Activated CD8-positive, alpha-beta memory T cell treated with anti-CD3 and anti-CD28 coated beads, Interleukin-2, amount 10 ng/mL, durations not matched to agents 7 days and 5 days (primary cell): ENCODE measurements at places on chromosomes 6 and 20.

GRCh38 chr20:10915815-10916214 lies 242.0 kb upstream of the JAG1 start:
- H3K4me3 ChIP-seq = no peak overlapping the region
- H3K4me1 ChIP-seq = no peaks in the 10 kb centered on the region
- H3K27me3 ChIP-seq = no peaks in the 10 kb centered on the region
- no peaks in the 10 kb centered on the region for H3K36me3 ChIP-seq
- DNase-seq = no peak

- peaks cover 14% of the 10 kb centered on the region for H3K36me3 ChIP-seq
- H3K27ac ChIP-seq = peak overlapping the region; percentile 40
- DNase-seq = no peak
- peaks cover 25% of the 10 kb centered on the region for H3K4me1 ChIP-seq
- H3K4me3 ChIP-seq = peak overlapping the region; percentile 71
- no peaks in the 10 kb centered on the region for H3K27me3 ChIP-seq
Measured at GRCh38 chr20:32190616-32191415, 16.7 kb downstream of the PLAGL2 start.

DNA sequence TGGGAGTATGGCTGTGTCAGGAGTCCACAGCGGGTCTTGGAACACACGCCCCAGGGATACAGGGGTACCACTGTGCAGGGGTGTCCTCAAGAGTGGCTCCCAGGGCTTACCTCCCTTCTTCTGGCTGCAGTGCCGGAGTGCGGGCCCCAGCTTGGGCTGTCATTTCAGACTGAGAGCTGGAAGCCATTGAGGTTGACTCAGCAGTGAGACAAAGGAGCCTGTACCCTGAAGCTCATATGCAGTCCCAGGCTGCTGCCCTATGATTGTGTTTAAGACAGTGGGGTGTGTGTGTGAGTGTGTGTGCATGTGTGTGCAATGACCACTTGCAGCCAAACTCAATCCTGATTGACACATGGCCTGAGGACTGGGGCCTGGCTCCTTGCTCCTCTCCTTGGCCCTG lies 167.7 kb upstream of the AFDN start:
- H3K27me3 ChIP-seq = no peaks in the 10 kb centered on the region
- no peaks in the 10 kb centered on the region for H3K36me3 ChIP-seq
- H3K4me3 ChIP-seq = no peak overlapping the region
- no peak overlapping the region for H3K27ac ChIP-seq
- no peaks in the 10 kb centered on the region for H3K4me1 ChIP-seq

GRCh38 chr20:32832664-32833063 lies 12.9 kb downstream of the MAPRE1 start:
- peaks cover 44% of the 10 kb centered on the region for H3K4me1 ChIP-seq
- peak overlapping the region; percentile 61 for H3K27ac ChIP-seq
- no peaks in the 10 kb centered on the region for H3K27me3 ChIP-seq
- H3K4me3 ChIP-seq = no peak overlapping the region
- DNase-seq = peak; percentile 70
- peaks cover 63% of the 10 kb centered on the region for H3K36me3 ChIP-seq

- H3K27ac ChIP-seq = no peak overlapping the region
- H3K4me3 ChIP-seq = no peak overlapping the region
- H3K4me1 ChIP-seq = no peaks in the 10 kb centered on the region
Measured at GRCh38 chr6:132663661-132664060, 4.7 kb upstream of the TAAR1 start.

GRCh38 chr6:127717384-127717783 lies 140.4 kb downstream of the C6orf58 start:
- H3K36me3 ChIP-seq = peaks cover 53% of the 10 kb centered on the region
- peaks cover 3% of the 10 kb centered on the region for H3K4me1 ChIP-seq
- no peak for DNase-seq
- no peaks in the 10 kb centered on the region for H3K27me3 ChIP-seq

DNA sequence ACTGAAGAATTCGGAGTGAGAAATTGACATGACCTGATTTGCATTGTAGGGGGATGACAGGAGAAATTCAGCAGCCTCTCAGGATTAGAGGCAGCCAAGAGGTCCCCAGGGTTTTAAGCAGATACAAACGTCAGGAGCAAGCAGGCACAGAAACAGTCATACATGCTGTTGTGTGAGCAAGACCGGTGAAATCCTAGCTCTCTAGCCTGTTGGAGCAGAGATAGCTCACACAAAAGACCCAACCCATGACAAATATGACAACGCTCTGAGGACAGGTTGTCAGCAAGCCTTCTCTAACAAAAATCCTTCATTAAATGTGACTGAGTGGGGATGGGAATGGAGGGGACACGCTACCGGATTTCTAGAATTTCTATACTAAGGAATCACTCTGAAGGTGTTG lies 23.0 kb upstream of the AKAP12 start:
- no peak overlapping the region for H3K4me3 ChIP-seq
- no peak for DNase-seq
- H3K4me1 ChIP-seq = no peaks in the 10 kb centered on the region
- no peaks in the 10 kb centered on the region for H3K36me3 ChIP-seq
- H3K27me3 ChIP-seq = peaks cover 13% of the 10 kb centered on the region
